ACHN (cell line): ENCODE measurements at places on chromosomes 2 and 18.

DNA sequence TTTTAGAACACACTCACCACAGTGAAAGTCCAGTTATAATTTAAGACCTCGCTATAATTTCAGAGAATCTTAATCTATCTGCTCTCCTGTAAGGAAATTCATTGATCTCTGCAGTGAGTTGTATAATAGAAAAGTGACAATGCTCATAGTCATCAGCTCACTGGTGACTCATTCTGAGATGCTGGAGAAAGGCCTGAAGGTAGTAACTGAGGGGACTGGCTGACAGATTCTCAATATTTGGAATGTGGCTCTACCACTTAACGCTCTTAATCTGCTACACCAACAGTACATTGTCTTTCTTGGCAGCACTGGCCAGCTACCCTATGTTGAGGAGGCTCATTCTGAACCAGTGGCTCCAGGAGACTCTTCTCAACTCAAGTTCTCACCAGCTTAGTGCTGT lies 246.1 kb downstream of the RPRM start:
- no peak for DNase-seq

DNA sequence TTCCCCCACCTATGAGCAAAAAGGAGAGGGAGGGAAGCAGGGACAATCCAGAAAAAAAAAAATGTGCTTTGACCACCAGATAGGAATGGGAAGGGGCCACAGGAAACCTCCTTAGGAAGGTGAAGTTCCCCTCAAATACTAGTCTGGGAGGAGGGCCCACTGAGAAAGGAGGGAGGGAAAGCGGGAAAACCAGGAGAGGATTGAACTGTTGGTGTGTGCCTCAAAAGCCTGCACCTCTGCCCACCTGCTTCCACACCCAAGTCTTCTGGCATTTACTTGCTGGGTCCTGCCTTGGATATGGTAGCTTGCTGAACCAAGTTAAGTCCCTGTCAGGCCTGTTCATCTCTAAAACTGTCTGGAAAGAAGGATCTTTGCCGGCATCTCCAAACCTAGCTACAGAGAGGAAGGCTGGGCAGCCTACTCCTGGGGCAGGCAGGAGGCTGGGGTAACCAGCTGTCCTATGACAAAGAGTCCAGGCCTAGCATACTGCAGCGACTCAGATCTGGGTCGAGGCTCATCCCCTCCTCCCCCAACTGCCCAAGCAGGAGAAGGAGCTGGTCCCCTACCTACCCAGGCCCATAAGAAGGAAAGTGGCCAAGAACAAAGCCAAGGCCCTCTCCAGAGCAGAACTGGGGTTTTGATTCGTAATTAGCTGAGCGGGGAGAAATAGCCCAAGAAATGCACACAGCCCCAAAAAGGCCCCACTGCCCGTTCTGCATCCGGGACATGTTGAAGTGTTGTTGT lies 3.0 kb downstream of the EN1 start:
- DNase-seq, result no peak

GRCh38 chr18:32542221-32542798 lies 71.6 kb upstream of the GAREM1 start:
- DNase-seq, result no peak

GRCh38 chr2:116537811-116538210 lies 1276.7 kb upstream of the DDX18 start:
- DNase-seq, result no peak

DNA sequence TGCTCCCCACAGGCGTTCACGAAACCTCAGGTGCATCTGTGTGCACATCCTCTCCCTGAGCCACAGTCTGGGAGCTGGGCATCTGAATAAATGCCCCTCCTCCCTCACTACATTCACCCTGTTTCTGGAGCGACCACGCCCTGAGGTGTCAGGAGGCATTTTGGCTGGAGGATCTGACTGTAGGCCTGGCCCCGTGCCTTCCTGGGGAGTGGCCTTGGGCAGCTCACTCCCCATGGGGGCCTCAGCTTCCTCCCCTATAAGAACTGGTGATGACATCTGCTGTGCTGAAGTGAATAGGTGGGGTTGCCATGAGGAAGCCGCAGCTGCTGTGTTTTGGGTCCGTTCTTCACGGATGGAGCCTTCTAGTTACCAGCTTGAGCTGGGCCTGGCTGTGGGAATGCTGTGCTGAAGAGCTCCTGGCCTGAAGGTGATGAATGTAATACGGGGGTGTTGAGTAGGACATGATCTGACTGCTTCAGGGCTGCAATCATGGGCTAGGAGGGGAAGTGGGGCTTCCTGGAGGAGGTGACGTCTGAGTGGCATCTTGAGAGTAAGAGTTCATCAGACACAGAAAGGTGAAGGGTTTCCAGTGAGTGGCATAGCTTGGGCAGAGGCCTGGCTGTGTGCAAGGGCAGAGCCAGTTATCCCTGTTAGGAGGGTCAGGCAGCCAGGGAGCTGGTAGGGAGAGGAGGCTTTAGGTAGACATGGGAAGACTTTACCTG lies 58.2 kb downstream of the GLI2 start:
- no peak for DNase-seq

DNA sequence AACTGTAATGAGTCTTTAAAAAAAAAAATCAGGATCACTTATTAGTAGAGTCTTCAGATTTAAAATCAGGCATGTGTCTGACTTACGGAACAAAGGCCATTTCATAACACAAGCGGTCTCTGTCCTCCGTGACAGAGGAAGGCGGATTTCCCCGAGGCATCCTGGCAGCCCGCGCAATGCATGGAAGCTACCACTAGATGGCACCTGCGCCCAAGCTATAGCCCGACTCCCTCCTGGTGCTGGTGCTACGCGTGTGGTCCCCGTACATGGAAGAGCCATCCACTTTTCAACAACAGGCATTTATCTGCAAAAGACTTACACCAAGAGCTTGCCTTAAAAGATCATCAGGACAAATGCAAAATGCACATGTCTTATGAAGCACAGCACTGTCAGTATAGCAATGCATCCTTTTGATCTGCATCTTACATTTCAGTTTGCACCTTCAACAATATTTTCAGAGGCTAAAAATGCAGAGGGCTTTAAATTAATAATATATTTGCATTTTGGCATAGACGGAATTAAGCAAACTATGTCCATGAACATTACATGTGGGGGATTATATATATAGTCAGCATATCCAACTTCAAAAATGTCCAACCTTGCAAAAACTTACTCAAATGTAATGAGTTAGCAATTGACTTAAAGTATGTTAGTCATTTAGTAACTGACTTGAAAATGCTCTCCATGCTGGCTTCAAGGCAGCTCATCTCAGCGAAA lies 96.0 kb downstream of the ZNF516 start:
- DNase-seq, result peak; percentile 65

- DNase-seq, result peak; percentile 37
Observed at GRCh38 chr2:27400348-27401135, 8.8 kb downstream of the PPM1G start.

DNA sequence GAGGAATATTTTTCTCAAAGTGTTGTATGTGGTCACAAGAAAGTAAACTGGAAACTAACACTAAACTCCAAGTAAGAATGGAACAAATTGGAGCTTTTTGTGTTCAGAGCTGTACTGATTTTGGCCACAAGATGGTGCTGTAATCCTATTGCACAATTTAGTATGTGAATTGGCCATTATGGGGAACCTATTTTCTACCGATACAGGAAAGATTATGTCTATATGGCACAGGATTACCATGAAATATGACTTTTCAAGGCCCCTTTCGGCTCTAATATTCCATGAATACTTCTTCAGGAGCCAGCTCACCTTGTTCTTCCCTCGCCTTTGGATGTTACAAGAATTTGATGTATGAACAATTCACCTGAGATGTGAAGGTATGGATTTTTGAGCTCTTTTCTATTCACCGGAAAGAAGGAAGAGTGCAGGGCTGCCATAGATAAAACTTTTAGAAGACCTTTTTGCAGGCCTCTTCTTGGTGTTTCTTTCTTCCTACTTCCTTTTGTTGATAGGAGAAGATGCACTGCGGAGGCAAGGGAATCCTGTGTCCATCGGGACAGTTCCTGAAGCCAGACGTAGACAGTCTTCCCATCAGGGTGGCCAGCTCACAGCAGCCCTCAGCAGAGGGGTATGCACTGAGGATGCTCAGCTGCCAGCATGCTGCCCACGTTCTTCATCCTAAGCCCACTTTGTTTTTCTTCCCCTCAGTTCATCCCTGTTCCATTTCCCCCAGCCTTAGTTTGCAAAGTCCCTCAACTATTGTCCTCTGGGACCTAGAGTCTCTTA lies 13.3 kb downstream of the MRPL44 start:
- peak; percentile 72 for DNase-seq

GRCh38 chr2:109348671-109349502 lies 219.9 kb downstream of the SH3RF3 start:
- no peak for DNase-seq

DNA sequence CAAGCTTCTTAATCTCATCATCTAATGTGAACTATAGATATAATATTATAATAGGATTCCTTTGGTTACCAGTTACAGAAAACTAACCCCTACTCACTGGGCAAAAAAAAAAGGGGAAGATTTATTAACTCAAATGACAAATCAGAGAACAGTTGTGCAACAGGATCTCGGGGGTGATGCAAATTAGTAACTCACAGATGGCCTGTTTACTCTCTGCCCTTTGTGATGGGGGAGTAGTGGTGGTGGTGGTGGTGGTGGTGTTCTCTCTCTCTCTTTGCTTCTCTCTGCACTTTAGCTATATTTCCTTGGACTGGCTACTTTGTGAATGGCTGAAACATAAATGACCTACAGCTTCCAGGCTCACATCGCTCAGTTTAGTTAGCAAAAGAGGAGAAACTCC lies 59.0 kb downstream of the TMEM247 start:
- no peak for DNase-seq

GRCh38 chr2:99348173-99348572 lies 11.0 kb downstream of the EIF5B start:
- DNase-seq, result no peak

DNA sequence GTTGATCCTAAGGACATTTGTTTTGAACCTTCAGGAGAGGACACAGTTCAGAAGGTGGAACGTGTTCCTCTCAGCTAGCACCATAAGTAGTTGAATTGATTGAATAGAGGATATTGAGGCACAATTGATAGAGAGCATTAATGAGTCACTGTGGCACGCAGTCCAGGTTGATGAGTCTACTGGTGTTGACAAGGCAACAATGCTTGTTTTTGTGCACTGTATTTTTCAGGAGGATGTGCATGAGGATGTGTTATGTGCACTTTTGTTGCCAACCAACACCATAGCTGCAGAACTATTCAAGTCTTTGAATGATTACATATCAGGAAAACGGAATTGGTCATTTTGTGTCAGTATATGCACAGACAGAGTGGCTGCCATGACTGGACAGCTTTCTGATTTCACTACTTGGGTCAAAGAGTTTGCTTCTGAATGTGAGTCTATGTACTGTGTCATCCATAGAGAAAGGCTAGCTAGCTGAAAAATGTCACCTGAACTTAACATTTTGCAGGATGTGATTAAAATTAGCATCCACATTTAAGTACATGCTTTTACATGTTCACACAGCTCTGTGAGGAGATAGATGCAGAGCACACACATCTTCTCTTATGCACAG lies 140.1 kb upstream of the B3GNT2 start:
- no peak for DNase-seq

DNA sequence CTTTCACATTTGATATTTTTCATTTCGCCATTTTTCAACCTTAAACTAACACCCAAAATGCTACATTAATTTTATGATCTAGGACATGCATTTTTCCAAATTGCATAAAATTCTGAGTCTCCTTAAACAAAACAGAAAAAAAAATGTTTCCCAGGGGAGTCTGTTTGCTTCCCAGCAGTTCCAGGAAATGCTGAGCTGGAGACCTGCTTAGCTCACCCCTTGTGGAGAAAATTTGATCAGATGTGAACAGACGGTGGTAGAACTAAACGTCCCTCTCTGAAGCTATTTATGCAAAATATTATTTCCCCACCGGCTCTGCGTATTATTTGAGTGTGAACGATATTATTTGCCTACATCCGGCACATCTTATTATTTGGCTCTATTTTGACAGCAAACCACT lies 74.9 kb upstream of the AGAP1 start:
- DNase-seq, result no peak

DNA sequence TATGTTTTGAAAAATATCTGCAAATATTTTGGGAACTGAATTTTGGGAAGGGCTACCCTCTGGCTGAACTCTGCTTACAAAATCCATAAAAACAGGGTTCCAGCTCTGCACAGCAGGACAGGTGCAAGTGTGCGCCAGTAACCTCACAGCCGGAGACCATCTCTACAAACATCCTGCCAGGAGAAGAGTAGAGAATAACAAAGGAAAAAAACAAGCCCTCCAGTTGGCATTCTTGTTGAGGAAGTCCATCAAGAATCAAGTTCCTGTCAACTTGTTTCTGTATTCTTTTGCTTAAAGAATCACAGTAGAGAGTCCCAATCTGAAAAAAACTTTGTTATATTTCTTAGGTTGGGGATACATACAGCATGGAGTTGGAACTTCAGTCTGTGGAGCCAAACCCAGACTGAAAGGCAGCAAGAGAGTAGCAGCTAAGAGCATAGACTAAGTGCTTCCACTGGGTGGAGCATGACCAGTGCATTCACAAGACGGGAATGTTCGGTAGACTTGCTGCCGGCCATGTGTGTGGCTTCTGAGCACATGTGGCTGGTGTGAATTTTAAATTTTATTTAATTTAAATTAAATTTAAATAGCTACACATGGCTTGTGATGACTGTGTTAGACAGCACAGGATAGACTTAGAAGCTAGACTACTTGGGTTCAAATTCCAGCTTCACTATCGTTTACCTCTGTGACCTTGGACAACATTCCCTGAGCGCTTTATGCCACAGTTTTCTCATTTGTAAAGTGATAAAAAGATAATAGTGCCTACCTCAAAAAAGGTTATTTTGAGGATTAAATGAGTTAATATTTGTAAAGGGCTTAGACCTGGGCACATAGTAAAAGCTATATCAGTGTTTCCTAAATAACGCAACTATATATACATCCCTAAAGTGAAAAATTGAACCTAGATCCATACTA lies 41.9 kb downstream of the SPTBN1 start:
- DNase-seq, result peak; percentile 16

GRCh38 chr18:32804134-32804888 lies 31.5 kb upstream of the KLHL14 start:
- no peak for DNase-seq

GRCh38 chr2:20621366-20622295 lies 29.3 kb downstream of the HS1BP3 start:
- DNase-seq, result no peak

DNA sequence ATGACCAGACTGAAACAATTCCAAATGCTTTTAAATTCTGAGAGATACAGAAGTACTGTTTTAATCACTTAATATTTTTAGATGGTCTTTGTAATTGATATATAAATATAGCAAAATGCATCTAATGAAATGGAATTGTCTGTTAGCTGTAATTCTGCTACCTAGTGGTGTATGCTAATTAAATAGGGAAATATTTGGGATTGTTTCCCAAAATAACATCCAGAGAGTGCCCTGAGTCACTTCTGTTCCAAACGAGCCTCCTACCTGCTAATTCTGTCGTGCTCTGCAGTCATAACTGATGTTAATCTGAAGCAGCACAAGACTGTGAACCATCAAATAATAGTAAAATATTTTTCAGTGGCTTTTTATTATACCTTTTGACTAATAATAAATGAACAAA lies 71.4 kb upstream of the NOSTRIN start:
- DNase-seq, result no peak

GRCh38 chr2:73981081-73982001 lies 3.4 kb upstream of the TET3 start:
- peak; percentile 79 for DNase-seq

GRCh38 chr2:111167076-111167862 lies 46.6 kb downstream of the BCL2L11 start:
- no peak for DNase-seq

GRCh38 chr2:233262562-233262961 lies 11.1 kb downstream of the ATG16L1 start:
- DNase-seq, result no peak
